Lung microvascular endothelial cell (primary cell): ENCODE measurements at places on chromosomes 3 and 15.

DNA sequence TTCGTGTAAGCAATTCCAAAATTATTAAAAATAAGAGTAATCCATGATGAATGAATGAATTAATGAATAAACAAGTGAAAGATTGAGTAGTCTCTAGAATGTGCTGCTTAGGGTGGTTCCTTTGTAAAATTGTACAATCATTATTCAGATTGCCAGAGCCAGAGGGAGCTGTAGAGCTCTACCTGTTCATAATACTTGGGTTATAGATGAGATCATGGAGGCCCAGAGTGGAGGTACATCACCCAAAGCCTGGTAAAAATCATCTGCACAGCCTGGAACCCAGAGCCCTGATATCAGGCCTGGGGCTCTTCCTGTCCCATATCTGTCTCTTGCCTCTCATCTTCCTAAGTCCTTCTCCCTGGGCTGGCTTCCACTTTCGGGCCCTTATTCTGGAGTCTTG, 297.2 kb downstream of the RPLP1 start:
- no peak for DNase-seq

- DNase-seq = no peak
These were observed 12.7 kb upstream of the SETD2 start for GRCh38 chr3:47176582-47176981.

GRCh38 chr3:136250059-136250902, at the start of gene PCCB:
Gene PCCB (plus strand): TSS chr3:136250340. CDS start chr3:136250376, 36 bp downstream.
- DNase-seq = peak; percentile 95

DNA sequence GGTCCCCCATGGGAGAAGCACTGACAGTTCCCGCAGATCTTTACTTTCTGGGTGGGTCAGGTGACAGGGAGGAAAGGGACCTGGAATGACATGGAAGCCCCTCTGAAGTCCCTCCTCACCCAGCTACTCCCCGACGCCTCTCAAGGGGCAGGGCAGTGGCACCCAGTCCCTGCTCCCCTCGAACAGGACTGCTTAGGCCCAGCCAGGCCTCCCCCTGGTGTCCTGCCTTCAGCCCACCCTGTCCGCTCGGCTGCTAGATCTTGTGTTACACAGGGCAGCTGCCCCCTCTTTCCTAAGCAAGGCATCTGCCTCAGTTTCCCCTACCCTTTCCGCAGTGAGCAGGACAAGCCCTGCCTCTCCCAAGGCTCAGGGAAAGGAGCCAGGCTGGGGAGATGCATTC, 226.5 kb downstream of the XXYLT1 start:
- DNase-seq = no peak

DNA sequence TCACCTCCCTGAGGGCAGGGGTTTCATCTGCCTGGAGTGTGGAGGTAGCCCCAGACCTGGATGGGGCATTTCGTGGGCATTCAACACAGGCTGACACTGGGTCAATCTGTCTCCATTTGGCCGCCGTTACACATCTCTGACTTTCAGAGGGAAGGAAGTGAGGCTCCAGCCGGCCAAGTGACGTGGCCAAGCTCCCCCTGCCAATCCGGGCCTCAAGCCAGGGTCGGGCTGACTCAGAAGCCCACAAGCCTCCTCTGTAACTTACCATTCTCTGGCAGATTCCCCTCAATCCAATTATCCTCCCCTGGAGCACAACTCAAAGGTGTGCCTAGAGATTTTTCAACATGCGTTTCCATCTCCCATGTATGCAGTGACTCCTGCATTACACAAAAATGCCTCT, 227.6 kb downstream of the KLF13 start:
- DNase-seq = peak; percentile 91

- no peak for DNase-seq
These were observed 67.7 kb downstream of the IFT80 start for GRCh38 chr3:160331127-160331937.

GRCh38 chr3:112761062-112761638, 85.5 kb downstream of the CD200R1L start:
- no peak for DNase-seq
